ENCODE measurements at places on chromosomes 3 and 15. TPM values are rescaled to one million over a fixed set of nuclear protein-coding genes. Genes with fewer than 3 reads are reported as not detected.

PRR20G gene
- total RNA-seq, result not detected

ARGFX gene
- not detected for total RNA-seq

PRKCI gene
- total RNA-seq, result 46.8 TPM

PLA2G4E gene
- total RNA-seq, result not detected

ECE2 gene
- total RNA-seq, result not detected

GP9 gene
- not detected for total RNA-seq

CTDSPL gene
- total RNA-seq, result 29.7 TPM

TMEM207 gene
- not detected for total RNA-seq

ALS2CL gene
- 8.5 TPM for total RNA-seq

ADGRG7 gene
- not detected for total RNA-seq

GUCA1C gene
- total RNA-seq, result not detected

NISCH gene
- 75.7 TPM for total RNA-seq

FBN1 gene
- total RNA-seq, result 315 TPM

ITIH1 gene
- total RNA-seq, result not detected

WWTR1 gene
- total RNA-seq, result 90.1 TPM

CYP8B1 gene
- not detected for total RNA-seq

EFCC1 gene
- total RNA-seq, result 0.18 TPM

PLCL2 gene
- 8.3 TPM for total RNA-seq

USP50 gene
- 0.09 TPM for total RNA-seq

PTH1R gene
- total RNA-seq, result 0.18 TPM

CACNA2D3 gene
- total RNA-seq, result not detected

PDIA3 gene
- 192 TPM for total RNA-seq

UBE2Q2 gene
- total RNA-seq, result 38.6 TPM

CLSTN2 gene
- total RNA-seq, result 0.09 TPM

C2CD4A gene
- 1.5 TPM for total RNA-seq

Data from endothelial cell of coronary artery (primary cell).